ENCODE measurements at places on chromosomes 5 and 9.

DNA sequence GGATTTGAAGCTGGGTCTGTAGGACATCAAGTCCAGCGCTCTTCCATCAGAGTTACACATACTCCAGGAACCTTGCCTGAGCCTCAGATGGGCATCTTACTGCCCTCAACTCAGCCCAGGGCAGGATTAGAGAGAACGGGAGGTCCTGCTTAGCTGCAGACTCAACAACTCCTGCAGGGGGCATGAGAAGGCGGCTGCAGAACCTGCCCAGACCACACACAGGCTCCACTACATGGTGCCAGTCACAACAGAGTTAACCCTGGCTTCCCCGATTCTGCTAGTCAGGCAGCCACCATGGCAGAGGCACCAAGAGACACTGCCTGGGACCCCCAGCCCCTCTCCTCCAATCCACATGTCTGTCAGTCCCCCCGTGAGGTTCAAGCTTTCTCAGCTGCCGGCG lies 23.9 kb upstream of the CPLX2 start:
- no peak for DNase-seq

GRCh38 chr5:116404016-116404415 lies 170.6 kb downstream of the SEMA6A start:
- no peak for DNase-seq

DNA sequence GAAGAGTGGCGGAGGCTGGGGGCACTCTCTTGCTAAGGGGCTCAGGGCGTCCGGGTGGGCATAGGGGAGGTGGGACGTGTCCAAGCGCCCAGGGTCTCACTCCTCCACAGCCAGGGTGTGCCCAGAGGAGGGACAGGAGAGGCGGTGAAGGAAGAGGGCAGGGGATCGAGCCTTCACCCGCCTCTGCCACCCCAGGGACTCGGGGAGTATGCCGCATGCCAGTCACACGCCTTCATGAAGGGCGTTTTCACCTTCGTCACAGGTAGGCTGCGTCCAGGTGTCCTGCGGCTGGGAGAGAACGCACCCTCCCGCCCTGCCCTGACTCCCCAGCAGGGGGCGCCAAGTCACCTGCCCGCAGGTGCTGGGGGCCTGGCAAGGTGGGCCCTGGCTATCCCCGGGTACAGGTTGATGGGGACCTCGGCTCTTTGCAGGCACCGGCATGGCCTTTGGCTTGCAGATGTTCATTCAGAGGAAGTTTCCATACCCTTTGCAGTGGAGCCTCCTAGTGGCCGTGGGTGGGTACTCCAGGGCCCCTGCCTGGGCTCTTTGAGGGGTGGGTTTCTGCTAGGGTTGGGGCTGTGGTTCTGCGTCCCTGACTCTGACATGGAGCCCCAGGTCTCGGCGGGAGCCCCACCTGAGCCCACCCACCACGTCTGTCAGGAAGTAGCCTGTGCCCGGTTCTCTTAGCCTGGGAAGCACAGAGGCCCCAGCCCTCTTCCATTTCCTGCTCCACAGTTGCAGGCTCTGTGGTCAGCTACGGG lies 552 bp downstream of the TMEM141 start:
- peak; percentile 76 for DNase-seq

DNA sequence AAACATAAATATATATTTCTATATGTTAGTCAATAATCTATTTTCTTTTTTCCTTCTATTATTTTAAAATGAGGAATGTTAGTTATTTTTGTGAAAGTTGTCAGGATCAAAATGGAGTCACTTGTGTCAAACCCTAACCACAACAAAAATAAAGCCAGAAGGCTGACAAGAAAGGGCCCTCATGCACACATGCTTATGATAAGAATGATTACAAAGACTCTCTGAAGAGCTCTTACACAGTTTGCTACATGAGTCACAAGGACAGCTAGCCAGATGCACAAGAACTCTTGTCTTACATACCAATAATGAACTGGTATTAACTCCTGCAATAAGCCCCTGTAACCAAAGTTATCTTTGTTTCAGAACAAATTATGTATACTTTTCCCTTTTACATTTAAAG lies 64.7 kb downstream of the GGTA1 start:
- no peak for DNase-seq

DNA sequence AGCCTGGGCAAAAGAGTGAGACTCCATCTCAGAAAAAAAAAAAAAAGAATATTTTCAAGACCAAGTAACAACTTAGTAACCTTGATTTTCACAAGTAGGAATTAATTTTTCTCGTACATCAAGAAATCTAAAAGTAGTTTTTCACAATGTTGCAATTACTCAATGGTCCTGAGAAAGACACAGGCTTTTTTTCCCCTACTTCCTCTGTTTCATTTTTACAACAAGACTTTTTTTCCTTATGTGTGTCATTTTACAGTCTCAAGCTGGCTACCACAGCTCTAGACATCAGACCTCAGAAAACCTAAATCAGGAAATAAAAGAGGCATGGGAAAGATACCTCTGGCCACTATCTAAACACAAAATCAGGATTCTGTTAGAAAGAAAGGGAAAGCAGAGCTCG lies 45.9 kb downstream of the WDR36 start:
- DNase-seq = no peak

DNA sequence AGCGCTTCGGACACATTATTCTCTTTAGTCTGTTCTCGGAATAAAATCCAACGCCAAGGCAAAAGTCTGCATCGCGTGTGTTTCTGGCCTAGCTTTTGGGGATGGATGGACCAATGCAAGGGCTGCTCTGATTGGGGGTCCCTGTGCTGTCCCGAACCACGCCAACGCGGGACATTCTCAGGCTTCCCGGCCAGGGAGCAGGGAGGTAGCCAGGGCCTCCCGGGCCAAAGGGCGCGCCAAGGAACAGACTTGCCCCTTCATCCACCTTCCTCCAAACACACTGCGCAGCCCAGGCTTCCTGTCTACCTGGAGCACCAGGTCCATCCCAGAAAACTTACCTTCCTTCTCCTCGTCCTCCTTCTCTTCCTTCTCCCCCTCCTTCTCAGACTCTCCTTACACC lies 113.0 kb upstream of the SELENOP start:
- no peak for DNase-seq

GRCh38 chr5:34042321-34042720 lies 692 bp downstream of the C1QTNF3 start:
- no peak for DNase-seq

GRCh38 chr9:2192356-2192979 lies 177.3 kb downstream of the SMARCA2 start:
- no peak for DNase-seq

- DNase-seq = no peak
Observed at GRCh38 chr9:6237267-6237666, 21.7 kb downstream of the IL33 start.

DNA sequence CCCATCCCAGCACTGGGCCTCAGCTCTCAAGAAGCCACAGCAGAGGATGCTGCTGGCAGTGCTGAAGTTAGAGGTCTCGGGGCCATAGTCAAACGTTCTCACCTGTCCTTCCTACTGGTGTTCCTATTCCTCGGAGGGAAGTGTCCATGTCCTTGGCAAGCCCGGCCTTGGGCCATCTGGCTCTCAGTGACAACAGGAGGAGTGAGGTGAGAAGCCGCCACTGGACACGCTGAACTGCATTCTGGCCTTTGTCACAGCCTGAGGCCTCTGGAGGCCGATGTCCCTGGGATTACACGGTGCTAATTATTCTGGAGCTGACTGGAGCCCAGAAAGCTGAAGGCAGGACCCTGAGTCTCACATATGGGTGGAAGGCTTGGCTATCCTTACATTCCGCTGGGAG lies 92.5 kb downstream of the OLFM1 start:
- DNase-seq = no peak

DNA sequence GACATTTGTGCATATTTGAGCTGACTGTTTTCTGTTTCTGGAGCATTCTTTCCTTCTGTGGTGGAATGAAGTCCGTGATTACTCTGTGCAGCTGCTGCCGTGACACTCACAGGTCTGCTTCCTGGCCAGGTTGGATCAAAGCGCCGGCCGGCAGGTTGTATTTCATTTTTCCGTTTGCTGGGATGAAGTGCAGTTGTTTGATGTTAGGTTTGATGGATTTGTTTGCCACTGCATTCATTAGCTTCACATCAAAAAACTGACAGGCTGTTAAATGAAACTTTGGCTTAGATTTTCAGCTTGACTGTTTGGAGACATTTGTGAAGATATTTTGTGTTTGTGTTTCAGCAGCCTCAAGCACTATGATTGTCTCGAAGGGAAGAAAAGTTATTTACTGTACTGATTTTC lies 140.1 kb downstream of the KDM4C start:
- DNase-seq = no peak

- no peak for DNase-seq
Observed at GRCh38 chr5:5203451-5203850, 63.3 kb downstream of the ADAMTS16 start.

- DNase-seq = no peak
Observed at GRCh38 chr9:85224301-85224700, 517.5 kb downstream of the AGTPBP1 start.

DNA sequence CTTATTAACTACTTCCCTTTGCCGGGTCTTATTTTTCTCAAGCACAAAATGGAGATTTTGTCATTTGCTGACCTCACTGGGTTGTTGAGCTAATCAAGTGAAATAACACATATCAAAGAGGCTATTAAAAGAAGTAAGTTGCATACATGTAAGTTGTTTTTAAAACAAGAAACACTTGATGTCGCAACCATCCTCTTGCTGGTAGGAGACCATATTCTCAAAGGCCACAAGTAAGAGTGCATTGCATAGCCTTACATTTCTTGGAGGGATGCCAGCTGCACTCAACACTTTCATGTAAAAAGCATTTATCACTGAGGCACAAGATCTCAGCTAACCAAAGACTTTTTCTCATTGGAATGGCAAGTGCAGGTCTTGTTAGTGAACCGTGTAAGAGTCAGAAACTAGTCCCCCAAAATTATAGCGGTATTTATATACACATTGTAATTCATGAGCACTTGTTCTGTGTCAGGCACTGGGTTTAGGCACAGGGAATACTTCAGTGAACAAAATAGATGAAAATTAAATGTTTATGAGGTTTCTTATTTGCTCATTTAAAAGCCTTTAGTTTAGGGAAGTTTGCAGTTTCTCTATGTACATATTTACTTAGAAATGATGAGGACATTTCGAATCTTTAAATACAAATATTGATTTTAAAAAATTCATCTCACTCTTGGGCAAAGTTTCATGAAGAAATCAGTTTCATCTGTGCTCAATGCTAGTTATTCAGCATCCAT lies 72.0 kb downstream of the ZFAND5 start:
- no peak for DNase-seq

DNA sequence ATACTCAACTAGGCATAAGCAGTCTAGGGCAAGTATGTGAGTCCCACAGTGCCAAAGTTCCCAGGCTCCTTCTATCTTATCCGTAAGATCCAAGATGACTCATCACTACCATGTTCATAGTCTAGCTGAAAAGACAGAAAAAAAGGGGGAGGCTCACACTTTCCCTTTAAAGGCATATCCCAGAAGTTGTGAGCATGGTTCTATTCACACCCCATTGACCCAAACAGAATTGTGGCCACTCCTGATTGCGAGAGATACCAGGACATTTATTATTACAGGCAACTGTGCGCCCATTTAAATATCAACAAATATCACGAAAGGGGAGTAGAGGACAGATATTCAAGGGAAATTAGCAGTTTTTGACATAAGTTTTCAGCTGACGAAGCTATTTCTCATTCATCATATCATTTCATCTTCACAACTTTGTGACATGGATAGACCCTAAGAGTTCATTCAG lies 8.1 kb upstream of the PFDN1 start:
- DNase-seq = no peak

GRCh38 chr9:72351538-72352453 lies 13.2 kb downstream of the ZFAND5 start:
- no peak for DNase-seq

DNA sequence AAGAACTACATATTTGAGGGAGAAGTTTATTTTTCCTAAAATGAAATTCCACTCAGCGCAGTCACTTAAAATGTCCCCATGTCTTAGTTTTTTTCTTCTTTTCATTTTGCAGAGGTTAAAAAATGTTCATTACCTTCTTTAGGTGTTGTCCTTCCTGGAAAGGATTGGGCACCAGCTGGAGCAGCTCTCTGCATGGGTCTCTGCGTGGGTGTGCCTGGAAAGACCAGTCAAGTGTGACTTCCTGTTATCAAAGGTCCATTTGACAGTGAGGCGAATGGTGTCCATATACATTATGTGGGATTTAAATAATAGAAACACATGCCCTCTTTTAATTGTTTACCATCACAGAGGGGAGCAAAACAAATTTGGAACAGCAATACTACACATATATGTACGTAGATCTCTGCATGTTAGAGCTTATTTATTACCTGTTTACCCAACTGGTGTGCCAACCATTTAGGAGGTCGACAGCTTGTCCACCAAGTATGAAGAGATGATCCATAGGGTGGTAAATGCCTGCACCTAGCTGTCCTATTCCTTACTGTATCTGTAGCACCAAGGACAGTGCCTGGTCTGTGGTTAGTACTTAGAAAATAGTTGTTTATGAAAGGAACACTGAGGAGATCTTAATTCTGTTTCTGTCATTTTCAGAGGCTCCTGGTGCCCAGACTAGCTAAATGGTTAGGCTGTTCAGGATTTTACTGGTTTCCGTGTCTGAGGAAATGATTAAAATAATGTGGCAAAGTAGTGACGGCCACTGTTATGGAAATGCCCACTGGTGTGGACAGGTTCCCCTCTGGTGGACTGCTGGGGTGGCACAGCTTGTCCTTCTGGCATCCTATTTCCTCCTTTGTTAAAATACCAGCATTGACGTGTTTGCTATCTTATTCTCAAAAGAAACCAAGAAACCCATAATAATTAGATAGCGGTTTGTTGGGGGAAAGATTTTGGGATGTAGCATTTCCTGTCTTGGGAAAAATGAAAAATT lies 200.4 kb downstream of the MAST4 start:
- DNase-seq = no peak

- no peak for DNase-seq
Observed at GRCh38 chr5:10194083-10194482, 55.6 kb downstream of the ATPSCKMT start.

DNA sequence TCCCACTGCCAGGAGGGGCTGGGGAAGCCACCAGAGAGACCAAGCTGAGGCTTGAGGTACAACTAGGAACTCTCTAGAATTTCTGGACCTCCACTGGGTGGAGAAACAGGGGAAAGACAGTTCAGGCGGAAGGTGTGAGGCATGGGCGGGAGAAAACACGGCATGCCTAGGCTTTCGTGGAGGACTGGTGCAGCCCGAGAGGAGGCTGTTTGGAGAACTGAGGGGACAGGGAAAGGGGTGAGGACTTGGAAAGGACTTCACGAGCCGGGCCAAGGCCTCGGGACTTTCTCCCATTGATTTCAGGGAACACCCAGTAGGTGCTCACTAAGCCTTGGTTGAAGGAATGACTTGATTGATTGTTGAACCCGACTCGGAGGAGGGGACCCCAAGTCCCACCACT lies 9.5 kb upstream of the ADGRD2 start:
- DNase-seq = no peak

GRCh38 chr5:124460642-124461041 lies 285.8 kb downstream of the ZNF608 start:
- DNase-seq = no peak

- DNase-seq = no peak
Observed at GRCh38 chr5:158117467-158118160, 258.7 kb upstream of the CLINT1 start.

All from naive thymus-derived CD8-positive, alpha-beta T cell (primary cell).